ENCODE measurements at places on chromosomes 1 and 21.

DNA sequence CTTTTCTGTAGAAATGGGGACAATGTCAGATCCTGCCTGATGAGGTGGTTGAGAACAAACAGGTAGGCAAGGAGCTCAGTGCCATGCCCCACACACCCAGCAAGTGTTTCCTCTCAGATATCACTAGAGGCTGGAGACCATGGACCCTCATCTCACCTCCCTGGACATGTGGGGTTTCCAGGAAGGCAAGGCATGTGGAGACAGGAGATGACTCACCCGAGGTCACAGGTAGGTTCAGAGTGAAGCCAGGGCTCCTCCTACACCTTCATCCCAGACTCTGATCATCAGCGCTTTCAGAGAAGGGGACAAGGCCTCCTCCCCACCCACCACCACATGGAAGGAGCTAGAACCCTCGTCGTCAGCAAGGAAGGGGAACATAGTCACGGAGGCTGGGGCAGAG, 69.2 kb downstream of the MATN1 start:
- no peak for DNase-seq

- no peak for DNase-seq
Observed at GRCh38 chr1:16374266-16374665, 7.2 kb downstream of the SZRD1 start.

DNA sequence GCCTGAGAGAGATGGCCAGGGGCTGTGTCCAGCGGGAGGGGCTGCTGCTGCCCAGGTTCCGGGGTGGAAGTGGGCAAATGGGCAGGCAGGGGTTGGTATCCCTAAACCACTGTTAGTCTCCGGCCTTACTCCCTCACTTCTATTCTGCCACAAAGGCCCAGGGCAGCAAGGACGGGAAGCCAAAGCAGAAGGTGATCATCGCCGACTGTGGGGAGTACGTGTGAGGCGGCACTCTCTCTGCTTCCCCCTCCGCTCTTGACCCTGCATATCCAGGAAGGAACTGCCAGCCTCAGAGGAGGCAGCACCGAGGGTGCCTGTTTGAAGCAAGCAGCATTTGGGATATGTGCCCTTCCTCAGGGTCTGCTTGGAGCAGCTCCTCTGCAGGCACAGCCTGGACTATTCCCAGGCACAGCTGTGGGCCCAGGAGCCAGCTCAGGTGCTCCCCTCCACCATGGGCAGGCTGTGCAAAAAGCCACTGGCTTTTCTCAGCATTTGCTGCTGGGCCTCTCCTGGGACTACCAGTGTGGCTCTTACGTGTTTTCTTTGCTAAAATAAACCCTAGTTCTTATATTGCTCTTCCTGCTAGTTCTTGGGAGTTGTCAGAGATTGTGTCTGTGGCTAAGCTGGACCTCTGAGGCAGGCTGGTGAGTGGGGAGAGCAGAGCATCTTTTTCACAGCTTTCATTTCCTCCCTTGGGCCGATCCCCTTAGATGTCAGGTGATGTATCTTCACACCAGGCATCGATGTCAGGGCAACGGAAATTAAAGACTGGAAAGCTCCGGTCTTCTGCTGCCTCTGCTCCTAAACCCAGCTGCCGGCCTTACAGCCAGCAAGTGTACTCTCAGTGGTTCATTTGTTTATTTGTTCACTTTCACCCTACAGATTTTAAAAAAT, 14.7 kb downstream of the PPIE start:
- no peak for DNase-seq

- DNase-seq: no peak
Observed at GRCh38 chr1:115463347-115463746, 125.3 kb upstream of the NGF start.

DNA sequence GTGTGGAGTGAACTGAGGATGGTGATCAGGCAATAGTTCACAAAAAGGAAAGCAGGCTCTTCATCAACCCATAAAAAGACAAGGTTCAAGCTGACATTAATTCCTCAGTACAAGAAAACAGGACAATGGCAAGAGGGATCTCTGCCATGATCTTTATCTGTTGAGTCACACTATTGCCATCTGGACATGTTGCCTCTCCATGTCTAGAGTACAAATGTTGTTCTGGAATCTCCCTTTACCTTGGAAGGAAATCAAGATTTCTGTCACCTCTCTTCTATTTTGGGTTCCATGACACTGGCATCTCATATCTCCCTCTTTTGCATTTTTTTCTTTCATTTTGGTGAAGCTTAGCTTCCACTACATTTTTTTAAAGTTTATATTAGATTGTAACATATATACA, 329.1 kb downstream of the USP25 start:
- no peak for DNase-seq

GRCh38 chr1:245085508-245086095, 69.2 kb upstream of the KIF26B start:
- no peak for DNase-seq

DNA sequence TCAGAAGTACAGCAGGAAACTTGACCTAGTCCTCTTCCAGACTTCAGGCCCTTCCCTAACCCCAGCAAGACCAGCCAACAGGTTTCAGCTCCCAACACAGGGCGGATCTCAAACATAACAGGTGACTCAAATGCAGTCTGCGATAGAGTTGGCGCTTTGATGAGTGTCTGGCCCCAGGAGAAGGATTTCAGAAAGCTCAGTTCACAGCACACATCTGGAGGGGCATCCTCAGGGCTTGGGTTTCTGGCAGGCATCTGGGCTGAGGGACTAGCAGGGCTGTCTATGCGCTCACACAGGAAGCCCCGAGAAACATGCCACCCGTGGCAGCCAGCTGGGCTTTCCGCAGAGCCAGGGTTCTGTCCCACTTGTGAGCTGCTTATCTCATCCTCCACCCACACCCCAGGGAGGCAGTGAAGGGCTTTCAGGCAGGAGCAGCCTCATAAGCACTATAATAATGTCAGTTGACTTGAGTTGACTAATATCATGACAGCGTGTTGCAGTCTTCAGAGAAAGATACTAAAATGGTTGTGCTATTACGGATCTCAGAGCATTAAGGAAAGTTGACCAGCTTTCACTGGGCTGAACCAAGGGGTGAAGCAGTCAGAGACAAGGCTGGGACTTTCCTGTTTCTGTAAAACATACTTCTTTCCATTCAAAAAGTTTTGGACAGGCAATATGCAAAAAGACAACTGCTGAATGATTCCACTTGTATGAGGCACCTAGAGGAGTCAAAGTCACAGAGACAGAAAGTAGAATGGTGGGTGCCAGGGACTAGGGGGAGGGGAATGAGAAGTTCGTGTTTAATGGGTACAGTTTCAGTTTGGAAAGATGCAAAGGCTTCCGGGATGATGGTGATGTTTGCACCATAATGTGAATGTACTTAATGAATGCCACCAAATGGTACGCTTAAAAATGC, 233.0 kb upstream of the IRF2BP2 start:
- DNase-seq: no peak

GRCh38 chr1:19469004-19469403, 16.3 kb downstream of the CAPZB start:
- DNase-seq: no peak

GRCh38 chr1:226547754-226548191, 791 bp upstream of the STUM start:
- peak; percentile 32 for DNase-seq

DNA sequence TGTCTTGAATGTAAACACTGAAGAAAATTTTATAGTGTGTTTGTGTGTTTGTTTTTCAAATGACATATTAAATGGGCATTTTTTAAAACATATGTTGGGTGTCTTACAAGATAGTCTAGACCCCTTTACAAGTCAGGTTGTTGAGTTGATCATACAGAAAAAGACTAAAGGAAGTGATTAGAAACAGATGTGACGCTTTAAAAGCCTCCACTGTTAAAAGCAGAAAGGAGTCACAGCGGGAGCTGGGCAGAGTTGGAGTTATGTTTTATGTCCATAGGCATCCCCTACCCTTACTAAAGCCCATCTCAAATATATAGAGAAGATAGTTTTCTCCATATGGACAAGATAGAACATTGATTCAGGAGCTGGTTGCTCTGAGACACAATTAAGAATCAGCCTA, 393.9 kb downstream of the PLPP3 start:
- no peak for DNase-seq

- no peak for DNase-seq
Observed at GRCh38 chr1:21685946-21686678, 17.0 kb upstream of the RAP1GAP start.

GRCh38 chr1:11790880-11791715, 14.7 kb downstream of the MTHFR start:
- DNase-seq: no peak

GRCh38 chr1:38094711-38095290, 48.2 kb upstream of the POU3F1 start:
- no peak for DNase-seq

- DNase-seq: no peak
Observed at GRCh38 chr1:93078638-93078985, 471 bp upstream of the MTF2 start.

DNA sequence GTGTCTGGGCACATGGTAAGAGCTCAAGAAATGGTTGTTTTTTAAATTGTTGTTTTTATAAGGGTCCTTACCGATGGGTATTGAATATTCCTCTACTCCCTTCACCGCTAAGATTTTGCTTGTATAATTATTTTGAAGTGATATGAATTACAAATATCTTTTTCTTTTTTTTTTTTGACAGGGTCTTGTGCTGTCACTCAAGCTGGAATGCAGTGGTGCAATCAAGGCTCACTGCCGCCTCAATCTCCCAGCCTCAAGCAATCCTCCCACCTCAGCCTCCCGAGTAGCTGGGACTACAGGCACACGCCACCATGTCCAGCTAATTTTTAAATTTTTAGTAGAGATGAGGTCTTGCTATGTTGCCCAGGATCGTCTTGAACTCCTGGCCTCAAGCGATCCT, 27.1 kb upstream of the RAB3GAP2 start:
- DNase-seq: no peak
